ENCODE measurements at places on chromosomes 12 and 14. TPM values are rescaled to one million over a fixed set of nuclear protein-coding genes. Genes with fewer than 3 reads are reported as not detected.

Gene OR4K1
- not detected for total RNA-seq

Gene PITPNM2
- 11.7 TPM for total RNA-seq

Gene TRMT5
- total RNA-seq, result 16.5 TPM

Gene FAM234B
- 4.3 TPM for total RNA-seq

Gene MFAP5
- total RNA-seq, result 0.36 TPM

Gene DPPA3
- not detected for total RNA-seq

Gene RIMBP2
- not detected for total RNA-seq

Gene NOVA1
- 5.3 TPM for total RNA-seq

Gene GDF3
- total RNA-seq, result not detected

Gene KRT2
- total RNA-seq, result not detected

Gene SLC6A12
- total RNA-seq, result 1.3 TPM
